Left ventricle myocardium inferior (tissue), 1 donor: ENCODE measurements at places on chromosomes 1 and 21. TPM values are rescaled to one million over a fixed set of nuclear protein-coding genes. Genes with fewer than 3 reads are reported as not detected.

The KRTAP11-1 gene
- total RNA-seq: not detected

DNA sequence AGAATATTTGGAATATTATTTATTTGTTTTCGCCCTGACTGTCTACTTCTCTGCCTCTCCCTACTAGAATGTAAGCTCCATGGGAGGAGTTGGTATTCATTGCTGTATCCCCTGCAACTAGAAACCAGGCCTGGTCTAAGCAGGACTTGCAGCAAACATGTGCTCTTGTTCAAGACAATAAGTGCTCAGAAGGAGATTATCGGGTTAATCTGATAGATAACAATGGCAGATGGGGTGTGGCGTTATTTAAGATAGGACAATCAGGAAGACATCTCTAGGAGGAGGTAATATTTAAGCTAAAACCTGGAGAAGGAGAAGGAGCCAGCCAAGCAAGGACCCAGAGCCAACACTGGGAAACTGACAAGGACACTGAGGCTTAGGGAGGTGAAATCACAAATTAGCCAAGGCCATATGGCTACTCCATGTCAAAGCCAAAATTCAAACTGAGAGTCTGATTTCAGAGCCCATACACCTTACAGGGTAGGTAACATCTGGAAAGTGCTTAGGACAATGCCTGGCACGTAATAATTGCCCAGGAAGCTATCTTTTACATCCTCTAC is 41.5 kb downstream of the STYXL2 start:
- no peak for DNase-seq
- no peak overlapping the region for H3K27ac ChIP-seq
- H3K4me3 ChIP-seq: no peak overlapping the region
- no peaks in the 10 kb centered on the region for H3K36me3 ChIP-seq
- peaks cover 33% of the 10 kb centered on the region for H3K4me1 ChIP-seq
- H3K27me3 ChIP-seq: peaks cover 12% of the 10 kb centered on the region

- H3K27me3 ChIP-seq: no peaks in the 10 kb centered on the region
- peaks cover 10% of the 10 kb centered on the region for H3K4me1 ChIP-seq
- peaks cover 59% of the 10 kb centered on the region for H3K36me3 ChIP-seq
- DNase-seq: no peak
- no peak overlapping the region for H3K27ac ChIP-seq
Observed at GRCh38 chr21:37166733-37167132, 93.7 kb downstream of the TTC3 start.

The FLG2 gene
- not detected for total RNA-seq

The SETD4 gene
- 10.1 TPM for total RNA-seq

The CFHR2 gene
- not detected for total RNA-seq

DNA sequence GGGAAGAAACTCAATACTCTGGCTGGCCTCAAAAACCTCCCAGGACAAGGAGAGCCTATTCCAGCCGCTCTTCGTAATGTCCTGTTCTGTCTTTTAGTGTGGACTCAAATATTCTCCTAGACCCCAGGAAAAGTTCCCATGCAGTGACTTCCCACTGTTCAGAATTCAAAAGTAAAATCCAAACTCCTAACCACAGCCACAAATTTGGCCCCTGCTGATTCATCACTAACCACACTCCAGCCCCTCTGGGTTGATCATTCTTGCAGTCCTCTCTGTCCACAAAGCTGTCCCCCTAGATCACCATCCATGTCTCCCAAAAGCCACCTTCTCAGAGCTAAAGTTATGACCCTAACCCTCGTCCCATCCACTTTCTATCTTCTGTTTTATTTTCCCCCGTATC is 5.1 kb downstream of the CTNNBIP1 start:
- no peaks in the 10 kb centered on the region for H3K27me3 ChIP-seq
- peak overlapping the region; percentile 97 for H3K27ac ChIP-seq
- peaks cover 97% of the 10 kb centered on the region for H3K4me1 ChIP-seq
- DNase-seq: no peak
- no peak overlapping the region for H3K4me3 ChIP-seq
- no peaks in the 10 kb centered on the region for H3K36me3 ChIP-seq

GRCh38 chr1:204357551-204358490 is 1.9 kb downstream of the PLEKHA6 start:
- peaks cover 54% of the 10 kb centered on the region for H3K4me1 ChIP-seq
- H3K36me3 ChIP-seq: no peaks in the 10 kb centered on the region
- H3K27me3 ChIP-seq: no peaks in the 10 kb centered on the region
- peak; percentile 44 for DNase-seq
- H3K4me3 ChIP-seq: no peak overlapping the region

GRCh38 chr1:22903113-22903512 is 69.6 kb downstream of the LACTBL1 start:
- no peak overlapping the region for H3K4me3 ChIP-seq
- H3K27ac ChIP-seq: no peak overlapping the region
- no peaks in the 10 kb centered on the region for H3K4me1 ChIP-seq
- H3K36me3 ChIP-seq: no peaks in the 10 kb centered on the region

- H3K4me3 ChIP-seq: no peak overlapping the region
- no peak overlapping the region for H3K27ac ChIP-seq
- no peak for DNase-seq
- H3K4me1 ChIP-seq: peaks cover 7% of the 10 kb centered on the region
- H3K27me3 ChIP-seq: no peaks in the 10 kb centered on the region
Observed at GRCh38 chr1:199033661-199034060, 394.8 kb downstream of the PTPRC start.

- no peak overlapping the region for H3K4me3 ChIP-seq
- H3K36me3 ChIP-seq: no peaks in the 10 kb centered on the region
- no peak overlapping the region for H3K27ac ChIP-seq
- no peaks in the 10 kb centered on the region for H3K4me1 ChIP-seq
Observed at GRCh38 chr1:213464786-213465460, 413.9 kb downstream of the RPS6KC1 start.

- no peak overlapping the region for H3K4me3 ChIP-seq
- peaks cover 23% of the 10 kb centered on the region for H3K27me3 ChIP-seq
- DNase-seq: no peak
- no peaks in the 10 kb centered on the region for H3K4me1 ChIP-seq
Observed at GRCh38 chr1:157404063-157404501, 148.2 kb downstream of the FCRL5 start.

DNA sequence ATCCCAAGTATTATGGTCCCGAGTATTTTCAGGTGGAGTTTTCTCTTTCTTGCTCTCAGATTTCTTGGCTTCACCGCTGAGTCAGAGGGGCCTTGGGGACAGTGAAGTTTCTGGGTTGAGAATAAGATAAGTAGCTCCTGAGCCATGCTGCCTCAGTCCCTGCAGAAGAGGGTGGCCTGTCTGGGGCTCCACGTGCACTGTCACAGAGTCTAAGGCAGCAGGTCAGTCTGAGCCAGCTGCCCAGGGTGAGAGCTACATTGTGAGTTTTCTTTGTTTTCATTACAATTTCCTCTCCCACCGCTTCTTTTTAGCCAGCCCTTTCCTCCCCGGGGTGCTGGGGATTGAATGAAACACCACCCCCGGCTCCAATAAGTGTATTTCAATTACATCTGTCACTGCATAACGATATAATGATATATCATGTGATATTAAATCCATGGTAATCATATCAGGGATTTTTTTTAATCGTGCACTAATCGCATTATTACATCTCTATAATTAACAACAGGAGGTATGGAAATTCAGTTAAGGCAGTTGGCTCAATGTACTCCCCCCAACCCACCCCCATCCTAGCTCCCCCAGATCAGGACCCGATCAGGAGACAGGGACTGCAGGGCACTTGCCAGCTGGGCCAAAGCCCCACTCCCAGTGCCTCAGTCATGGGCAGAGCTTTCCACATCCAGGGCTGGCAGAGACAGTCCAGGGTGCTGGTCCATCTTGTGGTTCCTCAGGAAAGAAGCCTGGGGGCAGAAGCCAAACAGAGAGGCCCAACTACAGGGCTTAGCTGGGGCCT is 43.7 kb downstream of the DMAP1 start:
- no peaks in the 10 kb centered on the region for H3K27me3 ChIP-seq
- no peaks in the 10 kb centered on the region for H3K36me3 ChIP-seq
- no peak for DNase-seq
- peaks cover 3% of the 10 kb centered on the region for H3K4me1 ChIP-seq
- H3K4me3 ChIP-seq: no peak overlapping the region

DNA sequence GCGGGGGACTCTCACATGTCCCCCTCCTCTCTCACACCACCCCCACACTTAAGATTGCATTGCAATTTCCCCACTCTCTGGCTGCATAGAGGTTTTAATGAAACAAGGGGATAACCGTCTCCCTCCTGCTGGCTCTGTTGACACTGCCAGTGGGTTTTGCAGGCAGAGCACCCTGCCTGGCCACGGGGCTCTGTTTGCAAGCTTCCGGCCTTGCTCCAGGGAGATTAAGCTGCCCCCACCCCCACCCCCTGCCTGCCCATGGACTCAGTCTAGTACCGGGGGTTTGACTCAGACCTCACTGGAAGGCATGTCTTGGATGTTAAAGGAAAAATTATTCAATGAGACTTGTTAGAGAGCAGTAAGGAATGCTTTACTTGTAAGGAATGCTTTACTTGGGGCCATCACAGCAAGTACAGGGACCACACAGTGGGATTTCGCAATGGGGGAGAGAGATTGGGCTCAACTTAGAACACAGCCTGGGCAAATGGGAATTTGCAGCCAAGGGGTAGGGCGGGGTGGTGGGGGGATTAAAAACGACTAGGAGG is 101.0 kb downstream of the AJAP1 start:
- no peak overlapping the region for H3K4me3 ChIP-seq
- no peaks in the 10 kb centered on the region for H3K36me3 ChIP-seq
- H3K27ac ChIP-seq: no peak overlapping the region
- H3K4me1 ChIP-seq: no peaks in the 10 kb centered on the region

- peaks cover 39% of the 10 kb centered on the region for H3K4me1 ChIP-seq
Observed at GRCh38 chr1:227790868-227791267, 24.6 kb upstream of the PRSS38 start.

The APCS gene
- not detected for total RNA-seq

DNA sequence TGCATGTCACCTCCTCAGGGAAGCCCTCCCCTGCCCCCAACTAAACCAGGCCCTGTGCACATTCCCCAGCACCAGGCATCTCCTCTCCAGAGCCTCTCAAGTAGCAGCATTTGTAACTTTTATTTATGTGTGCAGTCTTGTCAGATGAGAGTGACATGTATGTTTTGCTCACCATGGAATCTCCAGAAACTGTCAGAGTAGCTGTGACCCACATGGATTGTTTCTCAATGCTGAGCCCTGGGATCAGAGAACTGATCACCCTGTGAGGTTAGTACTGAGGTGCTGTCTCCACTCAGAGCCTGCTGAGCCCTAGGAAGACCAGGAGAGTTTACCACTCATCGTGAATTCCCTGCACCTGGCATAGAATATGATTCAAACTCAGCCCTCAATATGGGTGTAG is 190.9 kb upstream of the EDN2 start:
- no peaks in the 10 kb centered on the region for H3K36me3 ChIP-seq
- H3K4me3 ChIP-seq: no peak overlapping the region
- no peaks in the 10 kb centered on the region for H3K27me3 ChIP-seq
- no peak overlapping the region for H3K27ac ChIP-seq
- peaks cover 35% of the 10 kb centered on the region for H3K4me1 ChIP-seq

The CCDC181 gene
- total RNA-seq: 1.5 TPM

GRCh38 chr1:184387476-184388318 is 868 bp downstream of the C1orf21 start:
- H3K4me3 ChIP-seq: peak overlapping the region; percentile 95
- no peaks in the 10 kb centered on the region for H3K36me3 ChIP-seq
- peak overlapping the region; percentile 94 for H3K27ac ChIP-seq
- DNase-seq: peak; percentile 49

The ADCY10 gene
- 0.22 TPM for total RNA-seq

DNA sequence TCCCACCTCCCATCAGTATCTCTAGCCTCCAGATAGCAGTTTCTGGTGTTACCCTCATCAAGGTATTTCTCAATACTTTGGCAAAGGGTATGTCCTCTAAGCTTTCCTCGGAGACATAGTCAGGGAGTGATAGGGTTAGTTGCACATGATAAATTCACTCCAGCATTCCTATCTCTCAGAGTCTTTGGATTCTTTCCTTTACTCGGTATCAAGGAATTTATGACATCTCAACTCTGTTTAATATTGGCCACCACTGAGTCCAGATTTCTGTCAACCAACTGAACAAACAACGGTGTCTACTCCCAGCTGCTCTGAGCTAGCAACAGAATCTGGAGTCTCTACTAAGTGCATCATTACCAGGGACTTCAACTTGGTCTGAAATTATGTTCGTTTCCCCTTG is 233.4 kb downstream of the TM2D1 start:
- H3K4me3 ChIP-seq: no peak overlapping the region
- peaks cover 27% of the 10 kb centered on the region for H3K4me1 ChIP-seq
- DNase-seq: no peak
- no peaks in the 10 kb centered on the region for H3K27me3 ChIP-seq
- no peaks in the 10 kb centered on the region for H3K36me3 ChIP-seq
- peak overlapping the region; percentile 77 for H3K27ac ChIP-seq

DNA sequence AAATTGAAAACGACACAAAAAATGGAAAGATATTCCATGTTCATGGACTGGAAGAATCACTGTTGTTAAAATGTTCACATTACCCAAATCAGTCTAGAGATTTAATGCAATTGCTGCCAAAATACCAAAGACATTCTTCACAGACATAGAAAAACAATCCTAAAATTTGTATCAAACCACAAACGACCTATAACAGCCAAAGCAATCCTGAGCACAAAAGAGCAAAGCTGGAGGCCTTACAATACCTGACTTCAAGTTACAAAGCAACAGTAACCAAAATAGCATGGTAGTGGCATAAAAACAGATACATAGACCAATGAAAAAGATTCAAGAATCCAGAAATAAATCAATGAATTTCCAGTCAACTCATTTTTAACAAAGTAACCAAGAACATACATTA is 1077.3 kb downstream of the KCNT2 start:
- no peaks in the 10 kb centered on the region for H3K4me1 ChIP-seq
- no peaks in the 10 kb centered on the region for H3K36me3 ChIP-seq
- no peak for DNase-seq
- no peak overlapping the region for H3K4me3 ChIP-seq

DNA sequence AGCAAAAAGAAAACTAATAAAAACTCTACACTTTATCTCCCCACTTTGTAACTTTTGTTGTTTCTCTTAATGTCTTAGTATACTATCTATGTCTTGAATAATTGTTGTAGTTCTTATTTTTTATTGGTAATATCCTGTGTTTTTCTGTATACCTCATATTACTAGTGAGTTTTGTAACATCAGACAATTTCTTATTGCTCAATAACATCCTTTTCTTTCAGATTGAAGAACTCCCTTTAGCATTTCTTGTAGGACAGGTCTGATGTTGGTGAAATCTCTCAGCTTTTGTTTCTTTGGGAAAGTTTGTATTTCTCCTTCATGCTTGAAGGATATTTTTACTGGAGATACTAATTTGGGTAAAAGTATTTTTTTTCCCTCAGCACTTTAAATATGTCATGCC is 79.8 kb upstream of the LRRC8B start:
- H3K36me3 ChIP-seq: no peaks in the 10 kb centered on the region
- no peak overlapping the region for H3K27ac ChIP-seq
- no peaks in the 10 kb centered on the region for H3K27me3 ChIP-seq

DNA sequence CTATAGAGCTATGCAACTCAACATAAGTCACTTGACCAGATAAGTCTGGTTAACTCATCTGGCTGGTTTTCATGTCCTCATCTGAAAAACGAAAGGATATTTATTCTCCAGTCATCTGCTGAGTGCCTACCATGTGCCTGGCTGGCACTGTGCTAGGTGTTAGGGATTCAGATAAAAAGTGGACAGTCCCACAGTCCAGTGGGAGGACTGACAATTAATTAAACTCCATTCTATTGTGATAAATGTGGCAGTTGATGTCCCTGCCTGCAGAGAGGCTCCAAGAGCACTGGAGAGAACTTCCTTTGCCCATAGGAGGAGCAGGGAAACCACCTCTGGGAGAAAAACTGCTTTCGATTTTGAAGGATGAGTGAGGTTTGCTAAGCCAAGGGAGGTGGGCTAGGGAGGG is 5.4 kb downstream of the NUAK2 start:
- peaks cover 80% of the 10 kb centered on the region for H3K4me1 ChIP-seq
- no peaks in the 10 kb centered on the region for H3K27me3 ChIP-seq
- DNase-seq: no peak
- H3K4me3 ChIP-seq: peak overlapping the region; percentile 5
- H3K36me3 ChIP-seq: peaks cover 4% of the 10 kb centered on the region
- peak overlapping the region; percentile 85 for H3K27ac ChIP-seq

The LAMB3 gene
- 6.5 TPM for total RNA-seq
